HepG2 (cell line): ENCODE measurements at places on chromosomes 1 and 21. TPM values are rescaled to one million over a fixed set of nuclear protein-coding genes. Genes with fewer than 3 reads are reported as not detected.

OR2T33 gene
- polyA plus RNA-seq, result not detected in 2 replicates

OR2AJ1 gene
- not detected in 2 replicates for polyA plus RNA-seq

GRCh38 chr1:15098176-15099125 lies 55.1 kb upstream of the TMEM51 start:
- DNase-seq, result no peak

DNA sequence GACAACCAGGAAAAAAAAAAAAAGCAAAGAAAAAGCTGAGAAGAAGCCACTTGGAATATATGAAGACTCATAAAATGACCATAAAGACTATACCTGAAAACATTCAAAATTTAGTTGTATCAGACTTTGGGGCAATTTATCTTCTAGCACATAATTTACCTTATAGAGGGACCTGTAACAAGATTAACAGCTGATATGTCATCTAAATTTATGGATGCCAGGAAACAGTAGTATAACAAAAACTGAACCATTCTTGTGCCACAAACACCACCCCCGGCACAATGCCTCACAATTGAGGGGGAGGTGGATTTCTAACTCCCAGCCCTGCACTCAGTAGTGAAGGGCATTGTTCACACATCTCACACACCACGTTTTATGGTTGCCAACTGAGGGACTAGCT lies 1352.0 kb downstream of the BRINP3 start:
- DNase-seq, result no peak

DNA sequence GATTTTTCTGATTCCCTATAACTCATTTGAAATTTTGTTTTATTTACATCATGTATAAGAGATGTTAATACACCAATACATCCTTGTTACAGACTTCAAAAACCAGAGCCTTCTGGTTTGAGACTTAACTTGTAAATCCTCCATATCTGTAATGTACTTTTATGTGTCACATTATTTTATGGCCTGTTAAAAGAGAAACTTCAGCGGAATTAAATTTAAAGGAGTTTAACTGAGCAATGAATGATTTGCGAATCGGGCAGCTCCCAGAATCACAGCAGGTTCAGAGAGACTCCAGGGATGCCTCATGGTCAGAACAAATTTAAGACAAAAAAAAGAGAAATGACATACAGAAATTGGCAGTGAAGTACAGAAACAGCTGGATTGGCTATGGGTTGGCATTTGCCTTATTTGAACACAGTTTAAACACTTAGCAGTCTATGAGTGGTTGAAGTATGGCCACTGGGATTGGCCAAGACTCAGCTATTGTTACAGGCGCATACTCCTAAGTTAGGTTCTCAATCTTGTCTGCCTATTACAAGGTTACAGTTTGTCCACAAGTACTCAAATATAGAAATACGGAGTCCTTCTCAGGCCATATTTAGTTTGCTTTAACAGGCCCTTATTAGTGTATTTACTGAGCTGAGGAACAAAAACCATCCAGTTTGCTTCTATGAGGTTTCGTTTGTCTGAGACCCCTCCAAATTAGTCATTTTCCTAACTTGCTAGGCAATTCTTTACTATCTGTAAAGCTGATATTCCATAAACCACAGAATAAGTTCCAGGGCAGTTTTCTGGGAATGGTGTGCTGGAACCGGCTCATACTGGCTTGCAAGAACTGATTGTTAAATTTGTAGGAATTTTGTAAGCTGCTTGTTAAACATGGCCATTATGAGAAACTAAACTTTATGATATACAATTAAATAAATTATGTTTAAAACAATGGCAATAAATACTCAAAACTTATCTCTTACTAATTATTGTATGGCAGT lies 56.2 kb upstream of the WDR26 start:
- no peak for DNase-seq

GRCh38 chr21:45522986-45523385 lies 19.3 kb downstream of the SLC19A1 start:
- DNase-seq, result no peak

GRCh38 chr1:61523893-61524605 lies 200.9 kb downstream of the TM2D1 start:
- DNase-seq, result no peak

GRCh38 chr21:33892853-33893252 lies 22.8 kb downstream of the ATP5PO start:
- DNase-seq, result peak; percentile 41

GRCh38 chr1:77370583-77371306 lies 88.9 kb downstream of the AK5 start:
- DNase-seq, result no peak

- no peak for DNase-seq
Measured at GRCh38 chr1:219988387-219988786, 57.9 kb downstream of the EPRS1 start.
